Activated CD4-positive, alpha-beta T cell treated with anti-CD3 and anti-CD28 coated beads, Interleukin-2, Interleukin-4, amounts not matched to agents 100 ng/mL and 50 ng/mL, durations not matched to agents 16 hours and 8 hours (primary cell): ENCODE measurements at places on chromosomes 3 and 15.

GRCh38 chr15:78067328-78068228 lies 9.9 kb downstream of the TBC1D2B start:
- DNase-seq = no peak

DNA sequence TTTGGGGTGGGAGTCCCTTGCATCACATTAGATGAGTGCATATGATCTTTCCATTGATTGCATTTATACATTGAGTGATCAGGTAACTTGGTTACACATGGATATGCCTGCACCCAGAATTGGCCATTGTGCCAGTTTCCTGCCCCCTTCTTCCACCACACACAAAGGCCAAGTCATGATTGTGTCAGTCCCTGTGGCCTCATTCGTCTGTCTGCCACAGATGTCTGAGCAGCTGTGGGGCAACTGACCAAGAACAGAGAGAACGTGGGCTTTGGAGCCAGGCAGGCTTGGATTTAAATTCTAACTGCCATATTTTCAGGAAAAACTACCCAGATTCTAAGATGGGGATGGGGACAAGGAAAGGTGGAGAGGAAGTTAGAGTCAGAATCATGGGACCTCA lies 27.0 kb downstream of the CCNL1 start:
- DNase-seq = no peak

GRCh38 chr3:171770689-171771620 lies 39.3 kb downstream of the PLD1 start:
- DNase-seq = no peak

GRCh38 chr15:49901321-49901720 lies 217.7 kb downstream of the ATP8B4 start:
- DNase-seq = no peak

- DNase-seq = no peak
Measured at GRCh38 chr3:151318991-151319390, 2.4 kb upstream of the GPR87 start.

DNA sequence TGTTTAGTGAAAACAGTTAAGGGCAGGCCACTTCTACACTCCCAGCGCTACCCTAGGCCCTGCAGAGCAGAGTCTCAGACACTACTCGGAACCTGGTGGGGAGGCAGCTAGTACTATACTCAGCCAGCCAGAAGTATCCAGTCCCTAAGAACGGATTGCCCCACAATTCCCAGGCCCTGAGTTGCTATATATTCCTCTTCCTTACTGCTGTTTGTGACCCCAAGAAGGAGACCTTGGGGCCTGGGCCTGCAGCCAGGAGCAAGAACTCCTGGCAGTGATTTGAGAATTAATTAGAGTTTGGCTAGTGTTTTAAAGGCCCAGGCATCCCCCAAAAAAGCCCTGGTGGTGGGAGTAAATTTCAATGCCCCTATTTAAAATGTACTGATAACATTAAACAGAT lies 87.7 kb downstream of the RBPMS2 start:
- DNase-seq = no peak

DNA sequence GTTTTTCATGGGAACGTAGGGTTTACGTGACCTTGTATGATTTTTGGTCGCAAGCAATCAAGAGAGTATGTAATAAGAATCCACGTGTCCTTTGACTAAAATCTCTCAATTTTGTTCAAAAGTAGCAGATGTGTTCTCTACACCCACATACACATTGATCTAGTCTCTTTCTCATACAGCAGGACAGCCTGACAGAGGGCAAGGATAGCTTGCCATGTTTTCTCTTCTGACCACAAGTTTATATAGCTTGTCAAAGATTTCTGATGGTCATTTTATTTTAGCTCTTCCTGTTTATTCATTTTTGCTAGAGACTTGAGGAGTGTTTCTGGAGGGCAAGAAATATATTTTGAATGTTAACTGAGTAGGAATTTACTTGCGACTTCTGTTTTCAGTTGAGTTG lies 570.2 kb upstream of the ALCAM start:
- no peak for DNase-seq

GRCh38 chr3:52722491-52722890 lies 16.6 kb downstream of the SPCS1 start:
- no peak for DNase-seq

DNA sequence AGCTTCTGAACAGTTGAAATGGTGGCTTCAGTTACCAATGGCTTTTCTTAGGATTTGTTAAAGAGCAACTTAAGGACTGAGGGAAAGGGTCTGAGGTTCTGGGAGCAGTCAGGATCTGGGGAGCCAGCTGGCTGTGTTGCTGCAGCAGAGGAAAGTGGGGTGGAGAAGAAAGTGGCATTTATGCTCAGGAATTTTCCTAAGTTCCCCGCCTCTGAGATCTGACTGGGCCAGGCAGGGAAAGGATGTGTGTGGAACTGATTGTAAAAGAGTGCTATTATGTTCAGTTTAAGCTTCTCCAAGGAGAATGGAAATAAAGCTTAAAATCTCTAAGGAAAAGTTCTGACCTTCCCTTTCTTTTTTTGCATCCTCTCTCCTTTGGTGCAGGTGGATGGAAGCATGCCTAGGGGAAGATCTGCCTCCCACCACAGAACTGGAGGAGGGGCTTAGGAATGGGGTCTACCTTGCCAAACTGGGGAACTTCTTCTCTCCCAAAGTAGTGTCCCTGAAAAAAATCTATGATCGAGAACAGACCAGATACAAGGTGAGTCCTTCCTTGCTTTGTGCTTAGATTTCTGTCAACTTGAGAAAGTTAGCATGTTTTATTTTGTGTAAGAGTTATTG lies 37.8 kb downstream of the IQGAP1 start:
- DNase-seq = no peak

GRCh38 chr15:52095597-52096262 lies 16.8 kb downstream of the BCL2L10 start:
- DNase-seq = no peak

GRCh38 chr3:60622349-60622748 lies 628.9 kb downstream of the FHIT start:
- DNase-seq = no peak

GRCh38 chr3:180183346-180183745 lies 146.6 kb upstream of the PEX5L start:
- no peak for DNase-seq

DNA sequence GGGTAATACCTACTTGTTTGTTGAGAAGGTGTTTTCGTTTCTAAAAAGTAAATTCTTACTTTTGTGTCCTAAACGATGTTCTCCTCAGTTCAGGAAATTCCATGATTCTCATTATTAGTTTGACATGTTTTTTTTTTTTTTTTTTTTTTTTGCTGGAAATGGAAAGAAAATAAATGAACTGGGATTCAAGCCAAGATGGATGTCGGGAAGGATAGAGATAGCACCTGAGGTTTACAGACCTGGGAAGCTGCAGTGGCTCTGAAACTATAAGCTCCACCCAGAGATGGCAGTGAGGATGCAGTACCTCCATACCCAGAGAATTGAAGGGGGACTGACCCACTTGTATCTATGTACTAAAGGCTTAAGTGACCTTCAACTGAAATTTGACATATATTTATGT lies 334.6 kb upstream of the TGFBR2 start:
- no peak for DNase-seq

DNA sequence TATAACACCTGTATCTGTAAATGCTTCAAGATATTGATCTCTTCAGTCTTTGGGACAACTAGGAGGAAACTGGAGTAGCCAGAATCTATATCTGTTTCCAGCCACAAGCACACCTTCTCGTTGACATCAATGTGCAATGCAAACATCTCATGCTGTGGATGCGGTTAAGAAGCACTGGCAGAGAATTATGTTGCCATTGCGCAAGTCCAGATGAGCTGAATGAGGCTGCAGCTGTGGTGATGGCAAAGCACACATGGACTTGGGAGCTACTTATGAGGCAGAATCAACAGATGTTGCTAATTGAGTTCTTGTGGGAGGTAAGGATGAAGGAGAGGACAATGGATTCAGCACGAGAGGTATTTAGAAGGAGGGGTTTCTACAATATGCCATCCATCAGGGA lies 90.9 kb downstream of the STRIT1 start:
- no peak for DNase-seq

GRCh38 chr15:55183679-55184078 lies 13.1 kb downstream of the RSL24D1 start:
- no peak for DNase-seq

GRCh38 chr3:162200836-162201235 lies 704.2 kb downstream of the OTOL1 start:
- no peak for DNase-seq

- no peak for DNase-seq
Measured at GRCh38 chr3:10653241-10653640, 147.9 kb upstream of the ATP2B2 start.

GRCh38 chr15:35669021-35669420 lies 123.1 kb upstream of the DPH6 start:
- DNase-seq = no peak

- peak; percentile 67 for DNase-seq
Measured at GRCh38 chr3:182795389-182795782, 2.1 kb downstream of the ATP11B start.

DNA sequence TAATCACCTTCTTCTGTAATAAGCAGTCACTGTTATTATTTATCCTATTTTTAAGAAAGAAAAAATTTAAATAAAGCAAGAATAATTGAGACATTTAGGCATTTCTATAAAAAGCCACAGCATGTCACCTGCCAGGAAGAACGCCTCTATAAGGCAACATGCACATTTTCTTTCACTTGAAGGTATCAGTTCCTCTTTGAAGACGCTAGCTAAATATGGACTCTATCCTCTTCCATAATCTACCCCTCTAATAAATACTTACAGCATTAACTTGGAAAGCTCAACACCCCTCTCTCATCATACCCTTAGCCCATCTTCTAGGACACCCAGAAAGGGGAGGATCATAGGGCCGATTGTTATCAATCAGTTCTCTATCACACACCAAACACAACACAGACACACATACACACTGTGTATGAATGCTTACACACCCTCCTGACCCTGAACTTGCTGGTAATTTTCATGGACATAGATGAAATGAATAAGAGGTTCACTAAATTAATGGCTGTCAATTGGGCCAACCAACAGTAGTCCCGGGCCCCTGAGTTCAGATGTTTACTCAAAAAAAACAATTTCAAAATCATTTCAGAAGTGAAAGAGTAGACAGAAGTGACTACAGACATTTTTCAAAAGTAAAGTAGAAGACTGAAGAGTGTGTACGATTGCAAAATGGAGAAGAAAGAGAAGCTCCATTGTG lies 102.5 kb downstream of the ZMAT3 start:
- no peak for DNase-seq

DNA sequence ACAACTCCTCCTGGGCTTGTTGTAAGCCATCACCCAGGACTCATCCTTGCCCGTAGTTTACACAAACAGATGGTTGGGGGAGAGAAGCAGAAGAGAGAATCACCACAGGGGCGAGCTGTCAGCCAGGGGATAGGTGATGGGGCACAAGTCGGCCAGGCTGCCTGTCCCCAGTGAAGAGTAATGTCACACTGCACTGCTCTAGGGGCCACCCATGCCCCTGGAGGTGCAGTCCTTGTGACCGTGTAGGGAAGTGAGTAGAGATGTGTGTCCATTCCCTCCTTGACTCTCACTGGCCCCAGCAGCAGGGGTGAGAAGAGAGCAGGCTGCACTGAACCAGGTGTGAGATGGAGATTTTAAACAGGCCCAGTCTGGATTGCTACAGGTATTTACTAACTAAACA lies 17.1 kb upstream of the PRSS50 start:
- DNase-seq = no peak

DNA sequence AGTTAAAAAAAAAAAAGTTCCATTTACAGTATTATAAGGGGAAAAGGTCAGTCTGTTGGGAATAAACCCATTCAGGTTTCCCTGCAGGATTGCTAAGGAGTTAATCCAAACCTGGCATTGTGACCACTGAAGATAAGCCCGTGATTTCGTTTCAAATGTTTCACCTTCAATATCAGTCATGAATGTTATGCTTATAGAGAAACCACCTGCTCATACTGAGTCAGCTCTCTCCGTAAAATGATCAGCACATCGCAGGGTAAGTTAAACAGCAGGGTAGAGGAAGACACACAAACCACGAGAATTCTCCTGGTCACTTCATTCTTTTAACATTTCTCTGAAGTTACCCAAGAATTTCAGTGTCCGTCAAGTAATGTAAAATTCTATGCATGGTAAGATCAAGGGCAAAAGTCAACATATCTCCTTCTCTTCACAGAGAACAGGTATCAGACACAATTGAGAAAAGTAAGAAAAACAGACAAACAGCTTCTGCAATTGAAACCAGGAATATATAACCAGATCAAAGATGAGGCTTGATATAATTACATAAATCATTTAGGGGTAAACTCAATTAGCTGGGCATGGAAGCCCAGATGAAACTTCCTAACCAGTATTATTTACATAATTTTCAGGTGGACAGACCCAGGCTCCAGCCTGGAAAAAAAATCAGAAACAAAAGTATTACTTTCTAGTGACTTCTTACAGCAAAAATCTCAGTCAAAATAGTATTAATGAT lies 67.6 kb upstream of the ARHGEF3 start:
- DNase-seq = peak; percentile 43

DNA sequence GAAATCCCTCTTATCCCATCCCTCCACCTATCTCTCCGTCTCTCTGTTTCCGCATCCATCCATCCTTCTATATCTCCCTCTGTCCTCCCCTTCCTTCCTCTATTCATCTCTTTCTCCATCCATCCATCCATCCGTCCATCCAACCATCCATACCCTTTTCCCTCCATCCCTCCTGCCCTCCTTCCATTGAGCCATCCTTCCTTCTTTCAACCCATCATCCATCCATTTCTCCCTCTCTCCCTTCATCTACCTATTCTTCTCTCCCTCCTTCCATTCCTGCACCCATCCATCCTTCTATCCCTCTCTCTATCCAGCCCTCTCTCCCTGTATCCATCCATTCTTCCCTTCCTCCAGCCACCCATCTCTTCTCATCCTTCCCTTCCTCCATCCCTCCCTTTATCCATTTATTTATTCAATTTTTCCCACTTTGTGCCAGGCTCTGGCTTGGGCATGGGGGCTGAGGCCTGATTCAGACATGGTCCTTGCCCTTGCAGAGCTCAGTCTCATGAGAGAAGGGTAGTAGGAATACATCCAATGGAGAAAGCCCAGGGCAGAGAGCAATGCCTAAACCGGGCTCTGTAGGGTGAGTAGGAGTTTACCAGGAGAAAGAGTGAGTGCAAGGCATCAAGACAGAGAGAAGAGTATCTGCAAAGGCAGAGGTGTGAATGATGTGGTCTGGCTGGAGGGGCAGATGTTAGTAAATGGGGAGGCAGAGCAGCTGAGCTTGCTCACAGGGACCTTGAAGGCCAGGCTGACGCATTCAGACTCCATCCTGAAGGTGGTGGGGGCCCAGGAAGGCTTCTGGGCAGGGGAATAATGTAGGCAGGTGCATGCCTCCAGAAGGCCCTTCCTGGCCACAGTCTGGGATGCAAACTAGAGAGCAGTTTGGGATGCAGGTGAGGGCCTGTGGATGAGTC lies 19.5 kb upstream of the FBLN2 start:
- DNase-seq = no peak

GRCh38 chr3:155321418-155321817 lies 27.9 kb upstream of the STRIT1 start:
- no peak for DNase-seq

- DNase-seq = no peak
Measured at GRCh38 chr3:30097022-30097650, 509.3 kb upstream of the TGFBR2 start.
